ENCODE measurements at places on chromosomes 12 and 14.
A peak's percentile ranks its signal among the peaks of the same experiment; 100 is the strongest.

DNA sequence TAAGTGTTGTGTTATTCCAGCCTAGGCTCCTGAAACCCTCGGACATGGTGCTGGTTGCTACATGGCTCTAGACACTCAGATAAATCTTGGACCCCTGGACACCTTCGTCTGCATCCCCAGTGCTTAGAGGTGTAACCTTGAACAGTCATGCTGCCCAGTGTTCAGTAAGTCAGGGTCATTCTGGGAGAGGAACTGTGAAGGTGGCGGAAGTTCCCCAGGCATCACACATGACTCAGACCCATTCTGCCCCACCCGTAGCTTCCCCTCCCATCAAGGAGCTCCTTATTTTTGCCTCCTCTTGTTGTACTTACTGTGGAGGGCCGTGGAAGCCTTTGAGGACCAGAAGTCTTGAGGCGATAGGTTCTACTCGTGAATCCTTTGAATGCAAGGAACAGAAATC is 18.1 kb upstream of the SSPN start:
- DNase-seq, result no peak

DNA sequence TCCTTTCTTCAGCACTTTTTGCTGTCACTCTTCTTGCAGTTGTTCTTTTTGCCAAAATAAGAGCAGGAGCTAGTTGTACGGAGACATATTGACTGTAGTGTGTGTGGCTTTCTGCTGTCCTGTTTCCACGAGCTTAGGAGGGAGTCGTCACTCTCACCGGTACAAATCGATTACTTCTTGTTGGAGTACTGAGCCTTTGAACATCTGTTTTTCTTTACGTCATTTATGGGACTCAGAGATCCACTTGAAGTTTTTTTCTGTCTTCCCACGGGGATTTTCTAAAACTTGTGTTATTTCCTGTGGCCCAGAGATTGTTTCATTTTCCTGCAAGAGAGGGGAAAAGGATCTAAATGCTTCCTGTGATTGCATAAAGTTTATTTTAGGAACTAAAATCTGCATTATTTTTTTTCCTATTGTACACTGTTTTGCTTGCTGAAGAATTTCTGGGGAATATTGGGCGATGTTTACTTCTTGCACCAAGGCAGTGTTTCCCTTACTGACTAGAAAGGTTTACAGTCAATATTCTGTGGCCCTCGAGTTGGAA is 199.8 kb upstream of the ARHGAP5 start:
- no peak for DNase-seq

- no peak for DNase-seq
These were observed 38.3 kb downstream of the SRGAP1 start for GRCh38 chr12:63882844-63883243.

- no peak for DNase-seq
These were observed 420.9 kb downstream of the PCNX1 start for GRCh38 chr14:71328183-71328582.

DNA sequence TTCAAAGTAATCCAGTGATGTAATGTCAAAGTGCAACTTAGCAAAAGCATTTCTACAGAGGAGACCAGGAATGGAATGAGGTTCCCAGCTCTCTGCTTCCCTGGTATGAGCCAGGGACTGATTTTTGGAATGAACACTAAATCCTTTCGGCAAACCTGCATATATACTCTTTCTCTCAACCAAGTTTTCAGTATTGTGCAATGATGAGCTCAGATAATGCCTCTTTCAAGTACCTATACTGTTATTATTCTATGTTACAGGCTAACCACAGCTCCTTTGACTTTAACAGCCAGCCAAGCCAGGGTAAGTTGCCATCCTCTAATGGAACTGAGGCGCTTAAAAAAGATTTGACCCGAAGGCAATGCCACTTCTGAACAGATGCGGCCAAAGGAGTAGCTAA is 104.9 kb upstream of the FSCB start:
- no peak for DNase-seq

DNA sequence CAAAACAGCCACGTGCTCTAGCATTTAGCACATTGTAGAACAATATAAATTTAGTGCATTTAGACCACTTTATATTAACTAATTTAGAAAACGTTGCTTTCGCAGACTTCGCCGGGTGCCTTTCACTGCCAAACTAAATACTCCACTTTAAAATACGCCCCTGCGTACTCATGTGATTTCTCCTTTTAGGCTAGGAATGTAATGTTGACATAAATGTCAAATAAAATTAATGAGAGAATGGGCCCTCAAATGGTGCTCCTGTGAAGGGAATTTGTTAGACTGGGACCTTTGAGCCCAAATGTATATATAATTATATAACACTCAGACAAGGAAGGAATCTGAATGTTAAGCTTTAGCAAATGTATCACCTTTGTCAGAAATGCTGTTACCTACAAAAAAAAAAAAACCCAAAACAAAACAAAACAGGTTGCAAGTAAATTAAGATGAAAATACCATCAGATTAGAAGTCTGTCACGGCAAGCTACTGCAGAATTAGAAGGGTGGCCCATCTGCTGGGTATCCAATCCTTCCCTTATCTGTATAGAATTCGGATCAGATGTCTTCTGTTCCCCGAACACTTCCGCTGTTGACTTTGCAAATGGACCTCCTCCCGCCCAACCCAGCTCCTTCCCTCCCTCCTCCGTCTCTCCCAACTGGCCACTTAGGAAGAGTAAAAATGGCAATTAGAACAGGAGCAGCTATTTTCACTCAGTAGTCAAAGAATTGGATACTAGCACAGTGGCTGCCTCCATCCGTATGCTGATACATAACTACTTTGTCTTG is 159.3 kb upstream of the FOXN3 start:
- DNase-seq, result no peak

DNA sequence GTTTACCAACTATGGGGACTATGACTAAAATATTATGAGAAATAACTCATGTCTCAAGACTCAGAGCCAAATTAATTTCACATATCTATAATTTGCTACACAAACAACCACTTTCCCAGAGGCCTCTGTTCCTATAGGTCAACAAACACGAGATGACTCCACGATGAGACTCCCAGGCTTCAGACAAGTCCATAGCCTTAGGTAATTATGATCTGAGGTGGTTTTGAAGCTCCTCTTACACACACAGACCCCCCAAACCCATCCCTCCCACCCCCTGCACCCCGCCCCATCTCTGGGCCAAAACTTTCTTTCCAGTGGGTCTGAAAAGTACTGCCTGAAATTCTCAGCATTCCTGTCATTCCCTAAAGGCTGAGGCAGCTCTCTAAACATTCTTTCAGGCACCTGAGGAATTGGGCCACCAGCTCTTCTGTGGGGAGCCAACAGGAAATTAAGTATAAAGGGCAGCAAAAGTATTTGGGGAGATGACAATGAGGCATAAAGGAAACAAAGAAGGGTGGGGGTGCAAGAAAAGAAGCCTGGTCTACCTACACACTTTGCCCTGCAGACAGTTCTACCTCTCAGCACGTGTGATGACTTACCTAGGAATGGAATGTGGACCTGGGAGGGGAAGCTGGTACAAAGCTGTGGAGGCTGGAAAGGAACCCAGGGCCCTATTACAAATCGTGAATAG is 143.6 kb downstream of the PAWR start:
- DNase-seq, result no peak

DNA sequence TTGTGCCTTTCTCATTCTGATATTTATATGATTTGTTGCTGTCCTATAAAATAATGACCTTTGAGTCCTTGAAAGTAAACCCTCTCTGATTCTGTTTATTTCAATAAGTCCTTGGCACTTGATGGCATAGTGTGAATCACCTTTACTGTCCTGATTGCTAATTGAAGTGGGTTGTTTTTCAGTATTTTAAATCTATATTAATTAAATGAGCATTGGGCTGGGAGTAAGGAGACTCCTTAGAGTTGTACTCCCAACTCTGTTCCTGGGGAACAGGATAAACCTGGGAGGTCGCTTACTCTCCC is 235.7 kb downstream of the EGLN3 start:
- no peak for DNase-seq

DNA sequence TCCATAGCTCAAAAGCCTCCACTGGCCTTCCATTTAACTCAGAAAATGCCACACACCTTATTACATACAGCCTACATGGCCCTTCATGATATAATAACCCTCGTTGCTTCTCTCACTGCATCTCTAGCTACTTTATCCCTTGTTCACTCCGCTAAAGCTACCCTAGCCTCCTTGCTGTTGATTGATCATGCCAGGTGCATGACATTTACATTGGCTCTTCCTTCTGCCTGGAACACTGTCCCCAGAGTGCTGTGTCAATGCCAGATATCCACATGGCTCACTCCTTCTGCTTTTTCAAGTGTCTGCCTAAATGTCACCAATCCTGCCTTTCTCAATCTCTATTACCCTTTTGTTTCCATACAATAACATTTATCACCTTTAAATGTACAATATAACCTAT is 58.3 kb downstream of the CAND1 start:
- no peak for DNase-seq

DNA sequence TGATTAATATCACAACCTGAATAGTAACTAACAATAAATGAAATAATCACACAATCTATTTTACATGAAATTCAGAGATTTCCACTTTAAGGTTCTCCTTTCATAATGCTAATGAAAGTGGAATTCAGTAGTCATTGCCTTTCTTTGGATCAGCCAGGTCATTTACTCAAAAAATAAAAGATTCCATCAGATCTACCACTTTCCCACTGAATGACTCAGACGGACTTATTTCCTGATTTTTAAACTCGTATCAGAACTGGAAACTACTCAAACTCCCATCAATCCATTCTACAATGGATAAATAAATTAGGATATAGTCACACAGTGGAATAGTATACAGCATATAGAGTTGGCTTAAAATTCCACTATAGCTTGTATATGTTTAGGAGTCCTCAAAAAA is 237.1 kb downstream of the MED13L start:
- DNase-seq, result no peak

- no peak for DNase-seq
These were observed 32.0 kb upstream of the CCDC60 start for GRCh38 chr12:119302451-119303080.

GRCh38 chr12:46659032-46659650 is 166.7 kb downstream of the SLC38A4 start:
- DNase-seq, result no peak

DNA sequence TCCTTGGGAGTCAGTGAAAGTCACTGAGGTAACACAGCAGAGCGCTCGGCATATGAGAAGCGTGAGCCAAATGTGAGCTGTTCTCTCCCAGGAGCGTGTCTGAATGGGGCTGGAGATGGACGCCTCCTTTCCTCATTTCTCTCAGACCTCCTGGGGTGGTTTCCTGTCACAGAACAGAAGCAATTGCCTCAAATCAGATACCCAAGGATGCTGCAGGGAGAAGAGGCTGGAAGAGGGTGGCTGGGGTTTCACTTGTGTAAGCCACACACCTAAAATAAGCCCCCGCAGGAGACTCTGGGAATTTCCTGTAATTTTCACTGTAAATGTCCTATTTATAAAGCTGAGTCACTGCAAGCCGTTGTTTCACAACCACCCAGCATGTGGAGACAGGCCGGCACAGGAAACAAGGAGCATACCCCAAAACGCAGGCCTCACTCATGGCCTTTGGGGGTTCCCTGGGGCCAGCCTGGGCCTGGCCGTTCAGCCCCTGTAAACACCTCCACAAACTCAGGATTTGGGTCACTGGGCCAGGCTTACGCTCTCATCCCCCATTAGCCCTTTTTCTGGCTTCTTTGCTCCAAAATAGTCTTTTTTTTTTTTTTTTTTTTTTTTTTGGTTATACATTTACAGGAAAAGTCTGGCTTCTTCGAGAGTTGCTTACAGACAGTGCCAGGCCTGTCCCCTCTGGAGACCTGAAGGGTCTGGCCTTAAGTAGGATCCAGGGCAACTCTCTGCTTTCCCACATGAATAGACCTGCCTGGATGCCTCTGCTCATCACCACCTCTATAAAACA is 55.3 kb downstream of the VCPKMT start:
- DNase-seq, result peak; percentile 71

DNA sequence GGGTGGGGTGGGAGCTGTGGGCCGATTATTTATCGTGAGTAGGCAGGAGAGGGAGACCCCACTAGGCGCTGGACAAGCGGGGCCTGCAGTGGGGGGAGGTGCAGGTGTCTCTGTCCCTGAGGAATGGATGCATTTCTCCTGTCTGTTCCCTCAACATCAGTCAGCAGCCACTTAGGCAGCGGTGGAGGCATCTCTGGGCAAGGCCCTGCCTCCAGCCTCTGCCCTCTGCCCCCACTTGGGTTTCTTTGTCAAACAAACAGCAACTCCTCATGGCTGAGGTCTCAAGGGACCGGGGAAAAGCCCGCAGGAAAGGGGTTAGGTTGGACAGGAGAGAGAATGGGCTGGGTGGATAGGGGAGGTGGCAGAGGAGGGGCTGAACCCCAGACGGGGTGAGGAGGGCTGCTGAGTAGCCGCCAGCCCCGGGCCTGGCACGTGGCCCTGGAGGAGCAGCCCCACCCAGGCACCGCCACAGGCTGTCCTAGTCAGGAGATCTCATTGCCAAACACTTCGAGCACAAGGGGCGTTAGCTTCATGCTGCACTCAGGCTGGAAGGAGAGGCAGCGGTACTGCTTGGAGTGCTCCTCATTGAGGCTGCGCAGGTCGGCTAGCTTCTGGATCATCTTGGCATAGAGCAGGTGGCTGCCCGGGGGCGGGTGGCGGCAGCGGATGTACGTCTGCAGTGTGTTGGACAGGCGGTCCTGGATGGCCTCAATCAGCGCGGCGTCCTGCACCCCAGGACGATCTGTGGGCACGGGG is 24.7 kb upstream of the HDAC7 start:
- no peak for DNase-seq

GRCh38 chr12:115817389-115817788 is 460.1 kb downstream of the MED13L start:
- DNase-seq, result no peak

GRCh38 chr12:23703051-23703450 is 246.4 kb downstream of the SOX5 start:
- no peak for DNase-seq

DNA sequence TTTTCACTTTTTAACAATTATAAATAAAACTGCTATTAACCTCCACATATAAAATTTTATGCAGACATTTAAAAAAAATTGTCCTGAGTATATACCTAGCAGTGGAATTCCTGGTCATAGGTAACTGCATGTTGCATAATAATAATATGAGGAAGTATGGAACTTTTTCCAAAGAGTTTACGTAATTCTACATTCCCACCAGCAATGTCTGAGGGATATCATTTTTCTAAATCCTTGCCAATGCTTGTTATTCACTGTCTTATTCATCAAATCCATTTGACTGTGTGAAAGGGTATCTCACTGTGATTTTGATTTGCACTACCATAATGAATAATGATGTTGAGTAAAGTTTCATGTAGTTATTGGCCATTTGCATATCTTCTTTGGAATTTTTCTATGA is 393.8 kb downstream of the LRFN5 start:
- no peak for DNase-seq

All from activated CD4-positive, alpha-beta memory T cell treated with anti-CD3 and anti-CD28 coated beads for 36 hours (primary cell).